ENCODE measurements at places on chromosomes 7 and 10. TPM values are rescaled to one million over a fixed set of nuclear protein-coding genes. Genes with fewer than 3 reads are reported as not detected.

DNA sequence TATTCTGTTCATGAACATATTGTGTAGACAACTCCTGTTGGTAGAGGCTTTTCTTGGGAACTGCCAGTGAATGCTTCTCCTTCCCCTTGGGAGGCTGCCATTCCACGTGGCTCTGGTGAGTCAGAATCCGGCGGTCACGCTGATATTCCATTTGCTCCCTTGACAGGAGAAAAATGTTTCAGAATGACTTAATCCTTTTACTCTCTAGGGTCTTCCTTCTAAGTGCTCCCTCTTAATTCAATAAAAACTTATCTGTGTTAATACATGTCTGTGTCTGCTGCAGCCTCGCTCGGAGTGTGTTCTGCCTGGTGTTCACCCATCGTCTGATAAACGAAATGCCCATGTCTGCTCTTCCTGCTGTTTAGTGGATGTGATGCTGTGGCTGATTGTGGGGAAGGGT lies 278.6 kb downstream of the ARHGAP12 start:
- DNase-seq = no peak

DNA sequence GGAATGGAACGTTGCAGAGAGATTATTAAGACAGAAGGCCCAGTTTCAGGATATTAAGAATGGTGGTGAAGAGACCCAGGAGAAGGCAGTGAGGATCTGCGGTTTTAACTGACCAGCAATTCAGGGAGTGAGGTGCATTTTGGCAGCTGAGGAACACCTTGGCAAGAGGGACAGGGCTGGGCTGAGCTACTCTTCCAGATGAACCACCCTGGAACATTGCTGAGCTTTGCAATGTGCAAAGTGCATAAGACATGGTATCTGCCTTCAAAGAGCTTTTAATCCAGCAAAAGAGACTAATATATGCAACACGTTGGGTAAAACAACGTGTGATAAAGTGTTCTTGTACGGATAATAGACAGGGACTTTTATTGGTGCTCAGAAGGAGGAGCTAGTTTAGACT lies 181.0 kb upstream of the AGK start:
- DNase-seq = no peak

The ACSM6 gene
- total RNA-seq = not detected

DNA sequence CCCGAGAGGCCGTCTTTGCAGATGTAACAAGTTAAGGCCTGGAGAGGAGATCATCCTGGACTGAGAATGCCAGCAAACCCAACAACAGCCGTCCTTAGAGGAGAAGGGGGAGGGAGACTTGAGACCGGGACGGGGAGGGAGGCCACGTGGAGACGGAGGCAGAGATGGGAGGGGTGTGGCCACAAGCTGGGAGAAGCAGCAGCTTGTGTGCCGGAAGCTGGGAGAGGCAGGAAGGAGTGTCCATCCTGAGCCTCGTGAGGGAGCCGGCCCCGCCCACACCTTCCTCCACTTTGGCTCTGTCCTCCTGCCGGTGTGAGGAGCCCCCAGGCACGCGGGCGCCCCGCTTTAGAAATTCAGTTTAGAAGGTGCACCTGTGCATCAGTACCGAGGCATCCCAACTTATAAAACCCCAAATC lies 95.7 kb downstream of the DNAJB6 start:
- DNase-seq = peak; percentile 30

- no peak for DNase-seq
Measured at GRCh38 chr7:128890306-128891109, 20.0 kb downstream of the KCP start.

- no peak for DNase-seq
Measured at GRCh38 chr10:80540618-80540980, 2.9 kb downstream of the SH2D4B start.

GRCh38 chr7:25122373-25122772 lies 2.7 kb downstream of the CYCS start:
- no peak for DNase-seq

- no peak for DNase-seq
Measured at GRCh38 chr10:117938104-117938503, 108.6 kb downstream of the RAB11FIP2 start.

- DNase-seq = no peak
Measured at GRCh38 chr10:90890347-90890746, 18.6 kb downstream of the RPP30 start.

The CTAGE8 gene
- not detected for total RNA-seq

The VIPR2 gene
- total RNA-seq = not detected

- no peak for DNase-seq
Measured at GRCh38 chr7:134427896-134428295, 31.0 kb downstream of the AKR1B1 start.

DNA sequence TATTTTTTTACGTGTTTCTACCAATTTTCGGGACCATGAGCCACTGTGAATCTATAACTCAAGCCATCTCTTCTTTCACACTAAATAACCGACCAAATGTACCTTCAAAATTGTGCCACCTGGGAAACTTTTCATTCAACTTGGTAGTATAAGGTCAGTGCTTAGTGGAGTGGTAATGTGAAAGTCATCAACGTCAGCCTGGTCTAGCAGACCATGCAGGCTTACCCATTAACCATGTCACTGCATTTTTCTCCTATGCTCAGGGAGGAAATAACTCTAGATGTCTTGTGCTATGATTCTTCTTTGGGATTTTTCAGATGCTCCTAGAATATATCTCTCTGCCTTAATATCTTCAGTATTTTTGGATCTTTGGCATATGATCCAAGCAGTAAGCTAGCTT lies 1075.4 kb upstream of the POT1 start:
- no peak for DNase-seq

GRCh38 chr10:22962817-22963216 lies 35.0 kb downstream of the ARMC3 start:
- DNase-seq = no peak

DNA sequence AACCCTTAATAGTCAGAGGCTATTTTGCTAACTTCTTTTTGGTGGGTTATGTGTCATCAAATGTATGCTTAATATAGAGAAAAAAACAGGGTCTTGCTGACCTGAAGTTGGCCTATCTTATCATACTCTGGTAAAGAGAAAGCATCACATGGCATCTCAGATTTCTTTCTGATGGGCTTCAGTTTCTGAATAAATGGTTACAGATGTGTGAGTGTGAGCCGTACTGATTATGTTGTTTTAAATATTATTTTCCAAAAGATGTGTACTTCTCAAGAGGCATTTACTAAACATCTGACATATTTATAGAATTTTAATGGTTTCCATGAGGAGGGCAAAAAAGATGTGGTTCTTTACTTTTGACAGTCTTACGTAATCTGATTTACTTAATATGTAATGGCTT lies 28.4 kb downstream of the BBS9 start:
- no peak for DNase-seq

DNA sequence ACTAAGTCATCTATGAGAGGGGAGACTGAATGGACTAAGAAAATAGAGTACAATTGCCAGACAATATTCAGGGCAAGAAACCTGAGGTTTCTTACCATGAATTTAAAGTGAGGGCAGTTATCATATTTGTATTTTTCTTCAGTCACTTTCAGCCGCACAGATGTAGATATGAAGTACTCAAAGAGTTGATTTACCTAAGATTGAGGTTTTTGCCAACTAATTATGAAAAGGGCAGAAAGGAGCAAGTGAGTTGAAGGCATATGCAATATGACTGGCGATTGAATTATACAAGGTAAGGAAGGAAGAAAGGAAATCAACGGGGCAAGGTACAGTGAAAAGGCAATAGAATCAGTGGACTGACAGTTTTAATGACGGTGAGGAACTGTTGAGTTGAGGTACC lies 17.8 kb downstream of the CNOT4 start:
- DNase-seq = no peak

GRCh38 chr10:90480466-90480865 lies 377.4 kb downstream of the HTR7 start:
- no peak for DNase-seq

- no peak for DNase-seq
Measured at GRCh38 chr7:148882841-148883265, 1.2 kb downstream of the EZH2 start.

The SEC24C gene
- 78.2 TPM for total RNA-seq

- DNase-seq = no peak
Measured at GRCh38 chr10:132606031-132606491, 68.5 kb downstream of the INPP5A start.

The IDI2 gene
- not detected for total RNA-seq

DNA sequence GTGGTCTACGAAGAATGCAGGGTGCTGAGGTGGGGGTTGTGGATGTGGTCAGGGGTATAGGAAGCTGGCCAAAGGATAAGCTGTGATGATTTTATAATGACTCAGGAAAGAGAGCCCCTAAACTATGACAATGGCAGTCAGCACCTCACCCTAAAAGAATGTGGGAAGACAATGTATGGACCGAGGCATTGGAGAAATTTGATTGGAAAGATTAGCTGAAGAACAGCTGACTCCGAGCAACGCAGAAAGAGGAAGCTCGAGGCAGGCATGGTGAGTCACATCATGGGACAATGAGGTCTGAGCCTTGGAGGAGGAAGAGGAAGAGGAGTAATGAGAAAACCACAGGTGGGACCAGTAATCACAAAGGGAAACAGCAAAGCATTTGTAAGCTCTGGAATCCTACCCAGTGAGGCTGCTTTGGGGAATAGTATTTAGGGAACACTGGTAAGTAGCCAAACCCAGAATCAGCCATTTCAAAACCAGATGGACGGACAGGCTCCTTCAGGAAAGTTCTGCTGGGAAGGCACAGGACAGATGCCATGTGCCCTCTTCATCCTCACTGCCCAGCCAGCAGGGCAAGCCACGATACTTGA lies 295.4 kb downstream of the PRPF18 start:
- no peak for DNase-seq

The SPOCK2 gene
- 683 TPM for total RNA-seq

DNA sequence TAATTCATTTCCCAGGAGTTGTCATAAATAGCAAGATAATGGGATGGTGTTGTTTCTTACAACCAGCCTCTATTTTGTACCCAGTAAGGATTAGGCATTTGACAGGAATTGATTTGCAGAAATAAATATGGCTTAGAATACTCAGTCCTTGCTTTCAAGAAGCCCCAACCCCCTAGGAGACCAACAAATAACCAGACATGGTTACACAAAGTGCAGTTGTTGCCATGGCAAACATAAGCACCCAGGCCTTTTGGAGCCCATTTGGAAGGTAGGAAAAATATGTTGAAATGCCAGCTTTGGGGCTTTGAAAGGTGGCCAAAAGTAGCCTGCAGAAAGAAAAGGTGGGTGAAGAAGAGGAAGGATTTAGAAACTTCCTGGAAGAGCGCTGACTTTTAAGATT lies 397.5 kb downstream of the CDC14C start:
- no peak for DNase-seq

The FAM237B gene
- total RNA-seq = not detected

GRCh38 chr10:73332379-73332778 lies 26.3 kb downstream of the CFAP70 start:
- DNase-seq = no peak

DNA sequence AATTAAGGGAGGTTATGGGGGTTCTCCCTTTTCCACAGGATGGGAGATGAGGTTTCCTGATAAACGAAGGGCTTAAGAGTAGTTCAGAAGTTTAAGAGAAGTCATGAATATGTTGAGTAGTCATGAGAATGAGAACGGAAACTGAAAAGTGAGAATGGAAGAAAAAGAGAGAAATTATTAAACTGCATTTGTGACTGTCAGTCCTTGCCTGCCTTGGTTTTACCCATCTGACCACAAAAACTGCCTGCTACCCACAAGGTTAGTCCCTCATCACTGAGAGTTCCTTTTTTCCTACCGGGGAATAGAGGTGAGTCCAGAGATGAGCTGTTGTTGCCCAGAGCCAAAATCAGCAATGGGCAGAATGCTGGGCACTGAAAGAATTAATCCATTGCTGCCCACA lies 174.1 kb upstream of the BET1 start:
- no peak for DNase-seq

The AMPH gene
- not detected for total RNA-seq

The DRGX gene
- total RNA-seq = not detected

DNA sequence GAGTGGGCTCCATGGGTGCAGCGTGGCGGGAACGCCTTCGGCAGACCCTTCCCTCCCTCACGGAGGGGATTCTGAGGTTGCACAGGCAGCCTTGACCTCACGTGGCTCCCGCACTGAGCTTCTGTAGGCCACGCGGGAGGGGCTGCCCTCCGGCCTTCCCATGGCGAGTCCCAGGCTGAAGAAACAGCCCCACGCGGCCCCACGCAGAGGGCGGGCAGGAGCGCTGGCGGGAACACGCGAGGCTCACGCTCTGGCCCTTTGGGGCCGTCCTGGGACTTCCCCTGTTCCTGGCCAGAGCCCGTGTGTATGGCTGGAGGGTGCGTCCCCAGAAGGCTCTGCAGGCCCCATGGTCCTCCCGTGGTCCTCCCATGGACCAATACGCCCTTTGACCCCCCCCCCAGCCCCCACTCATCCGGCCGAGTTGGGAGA lies 21.7 kb upstream of the NKX6-2 start:
- no peak for DNase-seq

The SPDYE8 gene
- not detected for total RNA-seq

All from CD4-positive, CD25-positive, alpha-beta regulatory T cell (primary cell).